ENCODE measurements at places on chromosomes 7 and 10.

DNA sequence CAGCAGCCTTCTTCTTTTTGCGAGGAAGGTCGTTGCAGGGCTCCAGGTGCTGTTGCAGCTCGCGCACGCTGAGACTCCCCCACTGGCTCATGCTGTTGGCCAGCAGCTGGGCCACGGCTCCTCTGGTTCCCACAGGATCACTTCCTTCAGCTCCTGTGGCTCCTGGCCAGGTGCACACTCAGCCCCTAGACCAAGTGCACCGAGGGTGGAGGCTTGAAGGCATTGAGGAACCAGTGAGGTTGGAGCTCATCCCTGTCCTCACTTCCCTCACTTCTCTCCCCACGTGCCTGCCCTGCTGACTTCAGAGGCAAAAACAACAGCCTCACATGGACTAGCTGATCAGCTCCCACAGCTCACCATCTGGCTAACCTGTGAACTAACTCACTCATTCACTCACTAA, 46.2 kb upstream of the ADRB1 start:
- no peak for DNase-seq

DNA sequence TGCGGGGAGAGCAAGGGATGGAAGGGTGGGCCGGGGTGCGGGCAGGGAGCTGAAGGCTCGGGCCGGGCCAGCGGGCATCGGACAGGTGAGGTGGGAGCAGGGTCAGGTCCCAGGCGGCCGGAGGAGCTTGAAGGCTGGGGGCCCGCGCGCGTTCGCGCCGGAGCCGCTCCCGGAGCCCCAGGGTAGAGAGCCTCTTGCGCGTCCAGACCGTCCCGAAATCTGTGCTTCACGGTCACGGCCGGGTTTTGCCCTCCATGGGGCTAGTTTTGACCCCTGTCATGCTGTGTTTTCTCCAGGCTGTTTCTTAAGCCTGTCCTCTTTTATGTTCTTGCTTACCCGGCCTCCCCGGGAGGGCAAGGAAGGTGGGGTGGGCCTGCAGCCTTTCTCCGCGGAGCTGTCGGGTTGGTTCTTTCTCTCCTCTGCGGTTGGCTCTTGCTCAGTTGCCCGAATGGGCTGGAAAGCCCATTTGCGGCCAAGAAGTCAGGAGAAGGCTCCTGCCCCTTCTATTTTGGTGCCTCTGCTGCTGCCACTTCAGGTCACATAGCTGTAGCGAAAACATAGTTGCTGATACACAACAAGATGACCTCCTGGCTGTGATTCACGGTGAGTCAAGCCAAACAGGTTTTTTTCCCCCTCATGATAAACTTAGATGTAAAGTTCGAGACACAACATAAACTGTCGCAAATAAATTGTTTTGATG, 650 bp downstream of the UBE2D1 start:
- DNase-seq: no peak

DNA sequence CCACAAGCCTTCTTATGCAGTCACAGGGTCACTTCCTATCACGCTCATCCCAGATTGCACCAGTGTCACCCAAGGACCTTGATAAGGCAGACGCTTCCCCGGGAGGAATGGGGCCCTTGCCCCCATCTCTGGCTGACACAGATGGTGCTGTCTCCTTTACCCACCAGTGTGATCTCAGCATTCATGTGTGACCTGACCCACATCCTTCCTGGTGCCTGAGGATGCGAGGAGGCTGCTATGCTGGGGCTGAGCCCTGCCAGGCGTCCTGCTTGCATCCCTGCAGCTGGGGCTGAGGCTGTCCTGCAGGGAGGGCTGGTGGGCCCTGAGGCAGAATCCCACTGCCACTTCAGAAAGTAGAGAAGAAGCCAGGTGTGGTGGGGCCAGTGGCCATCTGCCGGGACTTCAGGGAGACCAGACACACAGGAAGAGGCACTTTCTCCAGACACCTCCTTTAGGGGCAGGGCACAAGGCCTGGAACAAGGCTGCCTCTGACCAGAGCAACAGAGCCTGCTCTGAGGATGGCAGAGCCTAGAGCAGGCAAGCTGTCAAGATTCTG, 35.3 kb downstream of the RASGEF1A start:
- DNase-seq: peak; percentile 32

DNA sequence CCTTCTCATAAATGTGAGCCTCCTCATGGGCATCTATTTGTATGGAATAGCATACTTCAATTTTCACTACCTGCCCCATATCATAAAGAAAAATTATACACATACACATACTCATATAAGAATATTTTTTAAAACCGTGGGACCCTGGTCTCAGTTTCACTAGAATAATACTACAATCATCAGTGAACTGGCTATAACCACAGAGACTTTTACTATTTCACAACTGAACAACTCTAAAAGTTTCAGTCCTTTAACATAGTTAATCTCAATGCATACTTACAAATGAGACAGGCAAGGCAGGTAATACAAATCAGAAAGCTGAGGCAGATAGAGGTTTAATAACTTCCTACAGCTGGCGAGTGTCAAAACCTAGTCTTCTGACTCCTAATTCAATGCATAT, 83.1 kb downstream of the LRRN3 start:
- no peak for DNase-seq

DNA sequence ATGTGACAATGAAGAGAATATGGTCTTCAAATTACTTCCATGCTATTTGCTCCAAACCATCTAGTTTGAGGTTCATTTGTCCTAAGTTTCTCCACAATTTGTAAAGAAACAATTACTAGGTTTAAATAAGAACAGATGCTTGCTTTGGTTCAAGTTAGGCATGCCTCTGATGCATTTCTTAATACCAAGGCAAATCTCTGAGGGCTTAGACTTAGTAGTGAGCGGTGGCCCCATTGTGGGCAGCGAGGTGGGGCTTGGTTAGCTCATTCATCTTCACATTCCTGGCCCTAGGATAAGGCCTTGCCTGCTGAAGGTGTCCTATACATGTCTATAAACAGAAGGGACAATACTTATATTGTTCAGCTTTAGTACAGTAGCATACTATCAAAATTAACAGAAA, 52.4 kb upstream of the RHEB start:
- no peak for DNase-seq

- DNase-seq: no peak
Observed at GRCh38 chr7:34991938-34992840, 45.1 kb downstream of the DPY19L1 start.

- DNase-seq: peak; percentile 12
Observed at GRCh38 chr7:4123823-4124222, 558.3 kb upstream of the FOXK1 start.

Data from dorsolateral prefrontal cortex (tissue), 122 donors.